ENCODE measurements at places on chromosomes 7 and 10.

DNA sequence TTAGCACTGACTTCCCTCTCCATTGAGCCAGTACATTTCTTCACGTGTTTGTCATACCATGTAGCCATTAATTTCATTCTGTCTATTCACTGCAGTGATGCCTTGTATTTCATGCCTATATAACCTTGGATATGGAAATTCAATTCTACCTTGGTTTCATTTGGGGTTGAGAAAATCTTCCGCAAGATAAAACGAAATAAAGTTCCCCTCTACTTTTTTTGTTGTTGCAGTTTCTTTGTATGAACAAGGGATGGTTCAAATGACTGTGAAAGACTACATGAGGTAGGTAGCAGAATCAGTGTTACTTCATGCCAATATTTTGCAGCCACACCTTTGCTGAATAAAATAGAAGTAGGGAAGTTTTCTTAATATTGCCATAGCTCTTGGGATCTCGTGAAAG, 55.6 kb downstream of the ITPRID1 start:
- no peak for DNase-seq

DNA sequence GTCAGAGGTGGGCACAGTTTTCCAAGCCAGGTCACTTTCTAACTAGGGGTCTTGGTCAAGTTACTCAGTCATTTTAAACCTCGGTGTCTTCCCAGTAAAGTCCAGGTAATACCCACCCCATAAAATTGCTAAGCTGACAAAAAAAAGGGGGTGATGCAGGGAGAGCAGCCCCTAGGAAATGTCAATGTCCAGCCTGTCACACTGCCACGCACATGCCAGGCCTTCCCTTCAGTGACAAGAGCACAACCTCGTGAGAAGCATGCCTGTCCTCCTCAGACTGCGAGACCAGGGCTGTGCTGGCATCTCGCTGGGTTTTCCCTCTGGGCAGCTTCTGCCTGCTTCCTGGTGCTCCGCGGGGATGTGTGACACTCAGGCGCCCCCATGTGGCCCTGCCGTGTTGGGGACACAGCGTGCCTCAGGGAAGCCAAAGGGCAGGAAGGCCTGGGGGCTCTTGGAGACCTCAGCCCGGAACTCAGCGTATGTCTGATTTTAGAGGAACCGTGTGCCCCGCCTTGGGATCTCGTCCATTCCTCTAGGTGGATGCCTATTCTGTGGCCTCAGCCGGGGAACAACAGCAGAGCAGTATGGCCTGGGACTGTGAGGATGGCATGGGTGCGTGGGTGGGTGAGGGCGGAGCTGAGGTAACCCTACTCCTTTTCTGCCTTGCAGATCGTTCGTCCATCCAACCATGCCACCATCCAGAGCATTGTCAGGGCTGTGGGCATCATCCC, 10.2 kb upstream of the GDF2 start:
- DNase-seq = peak; percentile 65

GRCh38 chr7:21364801-21365271, 63.0 kb upstream of the SP4 start:
- DNase-seq = peak; percentile 59

GRCh38 chr7:4200546-4201094, 481.5 kb upstream of the FOXK1 start:
- no peak for DNase-seq

GRCh38 chr10:51860257-51860656, 160.9 kb upstream of the CSTF2T start:
- peak; percentile 2 for DNase-seq

GRCh38 chr7:44375236-44375699, 49.9 kb upstream of the CAMK2B start:
- DNase-seq = no peak

- DNase-seq = no peak
These were observed 457.3 kb downstream of the ETV1 start for GRCh38 chr7:13532028-13532753.

- no peak for DNase-seq
These were observed 161.6 kb upstream of the PPP2R2D start for GRCh38 chr10:131739206-131739605.

- DNase-seq = no peak
These were observed 53.7 kb upstream of the KDM7A start for GRCh38 chr7:140230516-140230860.

GRCh38 chr7:159057647-159058046, 87.0 kb downstream of the VIPR2 start:
- no peak for DNase-seq

DNA sequence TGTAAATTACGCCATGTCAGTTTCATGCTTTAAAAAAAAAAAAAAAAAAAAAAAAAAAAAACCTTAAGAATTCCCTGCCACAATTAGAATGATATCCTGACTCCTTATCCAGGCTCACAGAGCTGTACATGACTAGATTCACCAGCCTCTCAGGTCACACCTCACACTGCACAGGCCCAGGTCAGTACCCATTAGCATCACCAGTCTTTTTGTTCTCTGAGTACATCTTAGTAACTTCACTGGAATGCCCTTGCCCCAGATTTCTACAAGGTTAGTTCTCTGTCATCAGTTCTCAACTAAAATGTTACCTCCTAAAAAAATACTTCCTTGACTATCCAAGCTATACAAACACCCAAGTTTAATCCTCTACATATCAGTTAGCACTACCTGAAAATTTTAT, 211.0 kb downstream of the LRRN3 start:
- peak; percentile 5 for DNase-seq

- no peak for DNase-seq
These were observed 39.8 kb downstream of the GNA12 start for GRCh38 chr7:2804227-2804763.

DNA sequence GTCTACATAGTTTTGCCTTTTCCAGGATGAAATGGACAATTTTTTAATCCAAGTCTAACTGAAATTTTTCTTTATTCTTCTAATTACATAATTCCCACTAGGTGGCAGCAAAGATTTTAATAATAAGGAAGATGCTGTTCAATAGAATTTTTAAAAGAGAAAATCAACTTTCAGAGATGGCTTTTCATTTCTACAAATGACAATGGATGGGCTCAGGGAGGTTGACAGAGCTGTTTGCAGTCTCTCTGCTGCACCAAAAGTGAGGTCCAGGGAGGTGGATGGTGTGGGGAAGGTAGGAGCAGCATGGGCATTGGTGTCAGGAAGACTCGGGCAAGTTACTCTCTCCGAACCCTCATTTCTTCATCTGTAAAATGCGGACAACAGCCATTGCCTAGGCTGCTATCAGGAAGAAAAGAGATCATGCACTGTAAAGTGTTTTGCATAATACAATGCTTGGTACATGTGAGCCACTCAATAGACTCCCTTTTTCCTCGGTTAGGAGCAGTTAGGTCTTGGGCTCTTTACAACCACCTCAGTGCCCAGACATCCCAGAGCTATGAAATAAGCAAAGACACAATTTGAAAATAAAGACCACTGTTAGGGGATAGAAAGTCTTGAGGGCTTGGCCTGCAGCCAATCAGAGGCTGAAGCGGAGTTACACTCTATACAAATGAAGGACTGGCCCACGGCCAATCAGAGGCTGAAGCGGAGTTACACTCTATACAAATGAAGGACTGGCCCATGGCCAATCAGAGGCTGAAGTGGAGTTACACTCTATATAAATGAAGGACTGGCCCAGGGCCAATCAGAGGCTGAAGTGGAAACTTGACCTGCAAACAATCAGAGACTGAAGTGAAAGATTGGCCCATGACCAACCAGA, 107.1 kb downstream of the ABLIM1 start:
- DNase-seq = peak; percentile 33

- no peak for DNase-seq
These were observed 677.1 kb downstream of the PARD3 start for GRCh38 chr10:34137955-34138354.

DNA sequence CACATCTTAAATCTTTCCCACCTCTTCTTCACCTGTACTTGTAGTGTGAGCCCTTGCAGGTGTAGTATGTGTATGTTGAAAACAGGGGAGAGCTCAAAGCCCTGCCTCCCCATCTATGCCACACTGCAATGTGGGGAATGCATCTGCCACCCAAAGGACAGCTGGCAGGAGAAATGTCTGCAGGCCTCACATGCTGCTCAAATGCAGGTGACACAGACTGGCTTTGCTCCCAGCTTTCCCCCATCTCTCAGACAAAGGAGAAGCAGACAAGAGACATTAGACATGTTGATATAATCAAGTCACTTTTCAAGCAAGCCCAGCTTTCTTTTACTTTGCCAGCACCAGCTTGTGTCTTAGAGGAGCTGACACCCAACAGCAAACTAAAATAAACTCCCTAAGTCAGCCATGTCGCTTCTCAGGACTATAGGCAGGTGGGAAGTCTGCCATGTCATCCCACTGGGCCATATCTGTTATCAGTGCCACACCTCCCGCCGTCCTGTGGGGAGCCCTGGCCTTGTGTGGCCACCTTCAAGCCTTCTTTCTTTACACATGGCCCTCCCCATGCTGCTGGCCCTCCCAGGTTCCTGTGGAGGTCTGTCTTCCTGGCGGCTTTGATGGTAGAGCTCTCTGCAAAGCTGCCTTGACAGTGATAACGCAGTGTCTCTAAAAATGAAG, 102.1 kb downstream of the CXCL12 start:
- no peak for DNase-seq

DNA sequence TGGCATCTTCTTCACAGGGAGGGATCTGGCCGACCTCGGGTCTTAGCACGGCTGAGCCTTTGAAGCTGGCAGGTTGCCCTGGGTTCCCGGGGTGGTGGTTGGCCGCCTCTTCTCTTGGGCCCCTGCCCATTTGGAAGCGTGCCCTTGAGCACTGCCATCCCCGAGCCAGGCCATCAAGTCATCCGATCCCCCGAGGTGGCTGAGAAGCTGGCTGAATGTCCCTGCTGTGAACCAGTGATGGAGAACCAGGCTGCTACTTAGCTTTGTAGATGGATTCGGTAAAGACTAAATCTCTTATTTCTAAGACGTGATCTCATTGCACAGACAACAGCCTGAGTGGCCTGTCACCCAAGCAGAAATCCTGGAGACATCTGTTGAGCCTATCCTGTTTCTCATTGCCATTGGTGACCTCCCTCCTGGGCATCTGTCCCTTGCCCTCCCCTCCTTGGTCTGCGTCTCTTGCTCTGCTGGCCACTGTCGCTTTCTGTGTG, 74.3 kb downstream of the GRK5 start:
- DNase-seq = peak; percentile 27

DNA sequence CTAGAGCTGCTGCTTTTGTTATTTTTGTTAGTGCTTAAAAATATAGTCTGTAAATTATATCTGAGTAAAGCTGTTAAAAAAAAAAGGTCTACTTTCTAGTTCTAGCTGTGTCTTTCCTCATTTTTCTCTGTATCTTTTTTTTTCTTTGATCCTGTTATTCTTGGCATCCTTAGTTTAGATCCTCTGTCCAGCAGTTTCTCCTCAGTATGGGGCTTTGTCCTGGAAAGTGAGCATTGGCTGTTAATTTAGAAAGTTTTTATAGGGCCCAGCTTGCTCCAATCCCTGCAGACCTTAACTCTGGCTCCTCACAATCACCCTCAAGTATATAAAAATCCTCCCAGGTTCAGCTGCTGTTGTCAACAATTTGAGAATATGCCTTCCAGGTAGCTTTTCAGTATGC, 23.5 kb downstream of the DDX50 start:
- DNase-seq = peak; percentile 16

DNA sequence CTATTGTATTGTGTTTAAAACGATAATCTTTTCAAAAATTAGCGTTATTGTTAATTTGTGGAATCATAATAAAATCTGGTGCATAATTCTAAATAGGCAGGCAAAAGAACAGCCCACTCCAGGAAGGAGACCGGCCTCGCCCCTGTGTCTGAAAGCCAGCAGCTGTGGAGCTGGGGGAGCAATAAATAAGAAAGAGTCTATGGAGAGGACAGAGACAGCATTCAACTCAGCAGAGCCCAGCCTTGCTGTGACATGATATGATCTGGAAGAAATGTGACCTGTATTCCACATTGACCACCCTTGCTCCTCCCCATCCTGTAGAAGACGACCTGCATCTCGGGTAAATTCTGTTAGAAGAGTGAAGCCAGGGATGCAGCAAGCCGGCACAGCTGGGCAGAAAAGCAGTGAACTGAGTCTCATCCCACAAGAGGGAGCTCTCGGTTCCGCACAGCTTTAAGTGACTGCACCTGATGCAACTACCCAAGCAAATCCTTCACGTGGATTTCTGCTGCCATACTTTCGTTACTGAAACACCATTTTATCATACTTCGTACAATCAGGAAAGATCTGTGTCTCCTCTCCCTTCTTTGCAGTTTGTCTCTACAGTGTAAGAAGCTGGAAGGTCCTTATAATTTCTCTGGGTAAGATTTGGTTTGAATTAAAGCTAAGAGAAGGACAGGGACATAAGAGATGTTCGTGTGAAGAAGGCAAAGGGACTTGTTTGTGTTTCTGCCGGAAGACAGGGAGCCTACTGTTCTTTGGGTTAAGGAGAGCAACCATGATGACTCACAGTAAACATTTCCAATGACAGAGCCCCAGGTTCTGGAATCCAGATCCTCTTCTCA, 427.1 kb downstream of the GPAM start:
- peak; percentile 8 for DNase-seq

- no peak for DNase-seq
These were observed 769 bp upstream of the ELFN1 start for GRCh38 chr7:1669064-1669951.

- DNase-seq = no peak
These were observed 6.5 kb upstream of the SHH start for GRCh38 chr7:155818820-155819168.

GRCh38 chr7:39605087-39605486, 18.3 kb upstream of the RALA start:
- no peak for DNase-seq

DNA sequence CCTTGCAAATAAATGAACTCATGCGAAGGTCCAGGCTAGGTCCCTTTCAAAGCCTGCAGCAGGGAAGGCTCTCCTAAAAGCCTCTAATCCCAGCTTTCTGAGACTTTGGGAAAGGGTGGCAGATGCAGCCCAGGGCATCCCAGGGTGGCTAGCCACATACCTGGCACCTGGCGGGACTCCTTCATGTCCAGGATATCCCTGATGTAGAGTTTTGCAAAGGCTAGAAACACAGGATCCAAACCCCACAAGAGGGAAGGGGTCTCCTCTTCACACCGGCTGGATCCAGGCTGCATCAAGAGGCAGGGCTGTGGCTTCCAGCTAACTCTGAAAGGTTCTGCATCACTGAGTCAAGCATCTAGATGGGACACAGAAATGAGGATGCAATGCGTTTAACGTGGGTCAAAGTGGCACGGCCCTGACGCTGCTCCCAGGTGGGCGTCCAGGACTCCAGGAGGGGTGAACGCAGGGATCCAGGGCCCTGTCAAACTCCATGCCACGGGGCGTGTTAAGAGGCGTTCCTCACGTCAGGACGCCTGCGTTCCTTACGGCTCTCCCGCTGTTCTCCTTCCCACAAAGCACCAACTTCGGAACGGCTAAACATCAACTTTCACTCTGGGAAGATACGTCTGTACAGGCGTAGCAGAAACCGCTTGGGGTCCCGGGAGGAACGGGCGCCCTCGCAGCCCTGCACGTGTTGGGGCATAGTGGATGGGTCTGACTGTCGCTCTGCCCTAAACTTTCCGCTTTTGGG, 507 bp downstream of the STN1 start:
- DNase-seq = peak; percentile 69

GRCh38 chr10:48786606-48787282, 102.1 kb downstream of the WDFY4 start:
- no peak for DNase-seq

- DNase-seq = no peak
These were observed 41.8 kb downstream of the TACR2 start for GRCh38 chr10:69374931-69375306.

GRCh38 chr10:71316786-71317160, 2.3 kb upstream of the SLC29A3 start:
- DNase-seq = no peak
